ENCODE measurements at places on chromosomes 4 and X.

- no peak for DNase-seq
Measured at GRCh38 chr4:87053176-87053658, 118.4 kb downstream of the AFF1 start.

- DNase-seq, result no peak
Measured at GRCh38 chrX:112473654-112474053, 206.1 kb downstream of the LHFPL1 start.

- DNase-seq, result no peak
Measured at GRCh38 chr4:26717332-26717731, 133.4 kb downstream of the TBC1D19 start.

- no peak for DNase-seq
Measured at GRCh38 chr4:6990661-6991060, 52.5 kb upstream of the TADA2B start.

DNA sequence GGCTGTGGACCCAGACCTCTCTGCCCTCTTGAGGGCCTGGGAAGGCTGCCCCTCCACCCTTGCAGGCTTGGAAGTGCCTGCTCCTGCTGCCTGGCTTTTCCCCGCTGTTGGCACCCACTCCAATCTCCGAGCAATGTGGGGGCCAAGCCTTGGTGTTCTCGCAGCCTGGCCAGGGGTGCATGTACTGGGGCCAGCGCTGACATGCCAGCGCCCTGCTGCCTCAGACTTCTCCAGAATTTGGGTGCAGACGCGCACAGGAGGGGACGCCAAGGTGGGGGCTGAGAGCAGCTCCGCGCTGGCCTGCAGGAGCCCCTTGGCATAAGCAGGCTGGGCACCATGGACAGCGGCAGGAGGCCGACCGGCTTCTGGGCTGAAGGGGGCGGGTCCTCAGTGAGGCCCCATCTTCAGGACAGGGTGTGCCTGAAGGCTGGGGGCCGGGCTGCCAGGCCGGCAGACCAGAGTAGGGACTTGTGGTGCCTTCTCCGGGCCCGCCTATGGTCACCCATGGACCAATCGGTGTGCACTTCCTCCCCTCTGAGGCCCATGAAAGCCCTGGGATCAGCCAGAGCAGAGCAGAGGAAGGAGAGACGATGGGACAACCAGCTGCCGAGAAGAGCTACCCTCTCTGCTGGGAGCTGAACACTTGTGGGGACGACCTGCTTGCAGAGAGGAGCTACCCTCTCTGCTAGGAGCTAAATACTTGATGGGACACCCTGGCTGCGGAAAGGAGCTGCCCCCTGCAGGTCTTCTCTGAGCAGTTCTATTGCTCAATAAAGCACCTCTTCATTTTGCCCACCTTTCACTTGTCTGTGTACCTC, 118.3 kb downstream of the DNAAF6 start:
- DNase-seq, result no peak

GRCh38 chr4:108314900-108315589, 146.3 kb upstream of the LEF1 start:
- DNase-seq, result no peak

- DNase-seq, result no peak
Measured at GRCh38 chrX:74465424-74465823, 44.1 kb downstream of the SLC16A2 start.

Measured in T follicular helper cell (primary cell).